ENCODE measurements at places on chromosomes 4 and X. TPM values are rescaled to one million over a fixed set of nuclear protein-coding genes. Genes with fewer than 3 reads are reported as not detected.
A peak's percentile ranks its signal among the peaks of the same experiment; 100 is the strongest.

DNA sequence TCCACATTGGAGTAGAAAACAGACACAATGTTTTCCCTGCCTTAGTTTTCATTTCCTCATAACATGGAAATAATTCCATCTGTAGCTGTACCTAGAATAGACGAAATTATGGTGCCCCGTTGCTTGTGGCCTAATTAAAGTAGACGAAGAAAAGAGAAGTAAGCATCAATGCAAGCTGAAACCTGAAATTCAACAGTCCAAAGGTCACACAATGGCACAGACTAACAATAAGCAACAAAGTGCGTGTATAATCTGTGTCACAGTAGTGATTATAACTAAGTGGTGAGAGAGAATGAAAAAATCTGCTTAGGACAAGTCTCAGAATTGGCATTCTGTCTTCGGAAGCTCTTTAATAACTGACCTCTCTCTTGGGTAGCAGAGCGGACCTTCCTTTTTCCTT, 24.3 kb downstream of the MAGEB17 start:
- no peak for DNase-seq

DNA sequence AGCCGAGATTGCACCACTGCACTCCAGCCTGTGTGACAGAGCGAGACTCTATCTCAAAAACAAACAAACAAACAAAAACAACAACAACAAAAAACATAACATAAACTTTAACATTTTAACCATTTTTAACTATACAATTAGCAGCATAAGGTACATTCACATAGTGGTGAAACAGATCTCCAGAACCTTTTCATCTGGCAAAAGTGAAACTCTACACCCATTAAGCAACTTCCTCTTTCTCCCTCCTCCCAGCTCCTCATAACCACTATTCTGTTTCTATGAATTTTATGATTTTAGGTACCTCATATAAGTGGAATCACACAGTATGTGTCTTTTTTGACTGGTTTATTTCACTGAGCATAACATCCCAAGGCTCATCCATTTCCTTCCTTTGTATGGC, 103.6 kb downstream of the FAM13A start:
- no peak for DNase-seq

- DNase-seq = no peak
These were observed 868 bp downstream of the AFAP1 start for GRCh38 chr4:7938609-7939376.

DNA sequence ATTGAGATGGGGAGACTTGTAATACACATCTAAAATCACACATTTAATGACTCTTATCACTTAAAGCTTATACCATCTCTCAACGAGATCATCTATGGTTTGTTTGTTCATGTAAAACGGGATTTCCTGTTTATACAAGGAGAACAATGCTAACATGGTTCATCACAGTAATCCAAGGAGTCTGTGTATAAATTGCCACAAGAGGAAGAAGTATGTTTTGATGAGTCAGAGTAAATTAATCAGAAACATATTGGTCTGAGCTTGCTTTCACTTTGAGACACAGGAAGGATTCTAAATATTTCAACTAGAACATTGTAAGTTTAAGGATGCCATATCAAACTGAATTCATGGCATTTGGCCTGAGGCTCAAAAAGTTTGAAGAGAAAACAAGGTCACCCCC, 594.1 kb downstream of the GLUD2 start:
- DNase-seq = peak; percentile 33

DNA sequence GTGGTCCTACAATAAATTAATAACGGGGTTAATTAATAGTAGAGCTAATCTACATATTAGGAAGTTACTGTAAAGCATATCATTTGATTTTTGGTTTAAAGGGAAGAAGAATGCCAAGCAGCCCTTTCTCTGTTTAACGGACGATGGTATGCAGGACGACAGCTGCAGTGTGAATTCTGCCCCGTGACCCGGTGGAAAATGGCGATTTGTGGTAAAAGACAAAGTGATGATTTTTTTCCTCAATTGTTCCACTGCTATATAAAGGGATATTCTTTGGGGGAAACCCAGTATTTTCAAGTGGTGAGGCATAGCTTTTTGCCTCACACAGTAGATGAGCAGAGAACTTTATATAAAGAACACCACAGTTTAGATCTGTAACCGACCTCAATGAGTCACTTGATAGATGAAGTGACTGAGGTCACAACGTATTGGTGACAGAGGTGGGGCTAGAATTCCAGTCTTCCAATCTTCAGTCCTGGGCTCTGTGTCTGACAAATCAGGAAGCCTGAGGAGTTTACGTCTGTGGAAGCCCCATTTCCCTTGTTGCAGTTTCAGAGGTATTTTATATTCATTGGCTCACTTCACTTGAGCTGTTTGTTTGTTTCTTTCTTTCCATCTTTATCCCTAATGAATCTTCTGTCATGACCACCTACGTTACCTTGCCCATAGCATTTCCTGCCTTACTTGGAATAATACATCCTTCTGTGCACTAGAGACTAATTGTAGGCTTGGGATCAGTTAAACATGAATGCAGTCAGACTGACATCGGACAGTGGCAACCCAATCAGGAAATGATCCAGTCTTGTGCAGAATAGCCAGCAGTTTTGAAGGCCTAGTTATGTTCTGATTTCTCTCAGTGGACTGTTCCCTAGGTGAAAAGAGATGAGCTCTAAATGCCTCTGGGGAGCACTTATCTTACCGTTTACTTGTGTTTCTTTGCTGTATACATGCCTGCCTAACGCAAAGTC, 30.1 kb downstream of the ZRSR2 start:
- DNase-seq = peak; percentile 35

DNA sequence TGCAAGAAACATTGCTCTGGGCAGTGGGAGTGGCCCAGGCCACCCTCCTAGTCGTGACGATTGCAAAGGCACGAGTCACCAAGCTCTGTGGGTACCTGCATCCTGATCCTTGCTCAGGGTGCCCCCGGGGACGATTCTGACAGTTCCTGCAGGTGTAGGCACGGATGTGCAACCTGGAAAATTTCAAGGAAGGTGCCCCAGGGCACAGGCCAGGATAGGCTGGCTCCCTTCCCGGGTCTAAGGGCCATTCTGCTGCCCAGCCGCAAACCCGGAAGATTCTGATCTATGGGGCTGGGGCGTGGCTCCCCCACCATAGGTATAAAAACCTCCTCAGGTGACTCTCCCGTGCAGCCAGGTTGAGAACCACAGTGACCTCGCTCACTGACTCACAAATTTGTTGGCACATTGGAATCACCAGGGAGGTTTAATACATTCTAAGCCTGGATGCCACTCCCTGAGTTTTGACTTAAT, 228.5 kb downstream of the PTTG2 start:
- DNase-seq = peak; percentile 57

DNA sequence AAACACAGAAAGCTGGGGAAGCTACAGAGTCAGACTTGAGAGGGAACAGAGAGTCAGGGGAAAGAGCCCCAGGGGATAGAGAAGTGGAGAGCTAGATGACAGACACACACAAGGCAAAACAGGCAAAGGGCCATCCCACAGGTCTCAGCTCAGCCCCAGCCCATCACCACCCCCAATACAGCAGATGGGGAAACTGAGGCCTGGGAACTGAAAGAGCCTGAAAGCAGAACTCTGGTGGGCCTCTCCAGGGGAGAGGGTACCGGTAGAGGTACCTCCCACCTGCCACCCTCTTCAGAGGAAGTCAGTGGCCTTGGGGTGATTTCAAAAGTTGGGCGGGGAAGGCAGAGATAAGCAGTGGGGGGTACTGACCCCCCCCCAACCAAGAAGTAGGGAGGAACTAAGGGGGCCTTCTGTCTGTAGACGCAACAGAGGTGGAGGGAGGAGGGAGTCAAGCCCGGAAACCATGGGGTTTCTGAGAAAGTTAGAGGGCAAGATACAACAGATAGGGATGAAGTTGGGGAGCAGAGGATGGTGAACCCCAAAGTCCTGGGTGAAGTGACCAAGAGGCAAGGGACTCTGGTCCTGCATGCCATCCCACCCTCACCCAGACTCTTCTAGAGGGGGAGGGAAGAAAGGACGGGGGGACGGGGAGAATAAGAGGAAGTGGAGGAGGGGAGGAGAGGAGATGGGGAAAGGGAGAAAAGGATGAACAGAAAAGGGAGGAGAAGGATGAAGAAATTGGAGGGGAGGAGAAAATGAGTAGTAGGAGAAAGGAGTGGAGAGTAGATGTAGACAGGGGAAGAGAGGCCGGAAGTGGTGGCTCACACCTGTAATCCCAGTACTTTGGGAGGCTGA, 3.2 kb downstream of the GATA1 start:
- no peak for DNase-seq

- no peak for DNase-seq
These were observed 476.3 kb upstream of the RPS6KA3 start for GRCh38 chrX:20743046-20743445.

DNA sequence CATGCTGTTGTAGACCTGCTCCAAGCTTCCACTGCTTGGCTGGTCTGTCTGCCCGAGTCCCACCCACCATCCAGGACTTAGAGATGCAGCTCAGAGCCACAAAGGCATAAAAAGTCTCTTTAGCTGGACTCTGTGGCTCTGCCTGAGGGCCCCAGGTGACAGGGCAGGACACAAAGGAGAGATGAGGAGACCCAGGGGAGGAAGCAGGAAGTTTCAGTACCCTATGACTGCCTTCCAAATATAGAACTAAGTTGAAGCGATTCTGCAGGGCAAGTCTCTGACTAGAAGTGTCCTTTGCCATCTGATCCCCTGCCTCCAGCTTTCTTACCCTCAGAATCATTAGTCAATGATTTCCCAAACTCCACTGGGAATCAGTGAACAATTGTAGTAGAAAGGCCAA, 11.2 kb upstream of the CXCR3 start:
- DNase-seq = no peak

DNA sequence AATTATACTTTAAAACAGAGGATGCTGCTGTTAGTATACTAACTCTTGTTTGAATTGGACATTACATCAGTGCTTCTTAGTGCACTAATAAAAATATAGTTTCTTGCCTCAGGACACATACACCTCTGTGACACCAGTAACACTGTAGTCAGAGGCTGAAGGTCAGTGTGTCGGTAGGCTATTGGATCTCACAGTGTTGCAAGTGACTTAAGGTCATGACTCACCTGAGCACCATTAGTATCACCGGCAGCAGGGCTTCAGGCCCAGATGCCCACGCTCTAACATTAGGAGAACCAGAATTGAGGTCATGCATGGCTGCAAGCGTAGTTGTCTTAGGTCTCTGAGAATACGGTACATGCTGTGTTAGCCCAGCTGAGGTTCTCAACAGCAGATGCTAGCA, 15.2 kb downstream of the ETDC start:
- DNase-seq = no peak

- peak; percentile 26 for DNase-seq
These were observed 95.0 kb downstream of the TMEM164 start for GRCh38 chrX:110097920-110098319.

DNA sequence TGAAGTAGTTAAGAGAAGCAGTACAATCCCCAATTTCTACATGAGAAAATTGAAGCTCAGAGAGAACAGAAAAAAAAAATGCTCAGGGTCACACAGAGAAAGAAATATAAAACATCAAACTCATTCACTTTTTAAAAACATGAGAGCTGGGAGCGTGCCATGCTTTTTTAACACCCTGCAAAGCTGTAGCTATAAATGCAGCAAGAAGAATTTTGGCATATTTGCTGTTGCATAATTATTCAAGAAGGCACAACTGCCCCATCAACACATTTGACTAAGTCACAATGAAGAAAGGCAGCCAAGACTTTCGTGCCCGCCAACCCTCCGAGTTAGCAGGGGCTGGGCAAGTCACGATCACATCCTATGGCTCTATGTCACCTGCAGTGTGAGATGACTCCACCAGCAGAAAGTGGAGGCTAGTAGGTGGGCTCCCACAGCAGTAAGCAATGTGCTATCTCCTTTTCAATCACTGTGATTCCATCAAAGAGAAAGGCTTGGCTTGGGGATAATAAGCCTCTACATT, 214.8 kb downstream of the DHX15 start:
- DNase-seq = no peak

DNA sequence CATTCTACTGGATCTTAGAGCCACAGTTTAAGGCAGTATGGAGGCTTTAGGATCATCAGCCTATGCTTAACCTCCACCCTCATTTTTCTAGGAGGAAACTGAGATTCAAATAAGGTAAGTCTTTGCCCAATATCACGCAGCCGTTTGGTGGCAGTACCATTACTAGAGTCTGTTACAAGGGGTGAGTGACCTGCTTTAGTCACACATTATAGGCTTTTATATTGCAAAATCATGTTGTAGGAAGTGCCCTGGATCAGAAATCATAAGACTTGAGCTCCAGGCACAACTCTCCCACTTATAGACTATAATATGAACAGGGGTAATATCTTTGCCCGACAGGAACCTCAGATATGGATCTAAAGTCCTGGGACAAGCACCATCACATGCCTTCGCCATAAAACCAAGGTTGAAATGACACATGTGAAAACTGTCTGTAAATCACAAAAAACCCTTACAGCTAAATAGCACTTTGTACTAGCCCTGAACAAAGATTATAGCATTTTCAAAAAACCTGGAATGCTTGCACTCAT, 19.2 kb downstream of the HPSE start:
- DNase-seq = no peak

DNA sequence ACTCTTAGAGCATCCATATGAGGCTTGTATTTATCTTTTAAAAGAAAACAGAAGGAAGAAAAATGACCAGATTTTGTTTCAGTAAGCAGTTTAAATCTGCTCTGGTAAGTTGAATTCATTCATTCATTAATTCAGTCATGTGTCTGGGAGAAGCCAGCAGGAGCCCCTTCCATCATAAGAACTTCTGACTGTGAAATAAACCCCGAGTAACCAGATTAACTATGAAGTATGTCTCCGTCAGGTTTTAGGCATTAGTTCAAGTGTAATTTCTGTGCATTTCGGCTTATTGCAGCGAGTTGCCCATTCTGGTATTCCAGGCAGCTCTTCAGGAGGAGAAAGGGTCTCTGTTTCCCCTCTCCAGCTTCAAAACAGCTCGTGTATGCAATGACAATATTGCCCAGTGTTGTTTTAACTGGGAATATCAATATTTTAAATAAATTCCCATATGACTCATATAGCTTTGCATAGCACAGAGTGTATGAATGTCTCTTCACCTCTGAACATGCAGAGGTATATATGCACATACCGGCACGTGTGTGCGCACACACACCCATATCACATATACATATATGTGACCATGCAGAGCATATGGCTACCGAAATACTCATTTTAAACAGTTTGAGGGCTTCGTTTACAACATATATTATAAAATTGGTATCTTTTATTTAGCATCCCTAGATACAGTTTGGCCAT, 255.3 kb downstream of the BCOR start:
- no peak for DNase-seq

DNA sequence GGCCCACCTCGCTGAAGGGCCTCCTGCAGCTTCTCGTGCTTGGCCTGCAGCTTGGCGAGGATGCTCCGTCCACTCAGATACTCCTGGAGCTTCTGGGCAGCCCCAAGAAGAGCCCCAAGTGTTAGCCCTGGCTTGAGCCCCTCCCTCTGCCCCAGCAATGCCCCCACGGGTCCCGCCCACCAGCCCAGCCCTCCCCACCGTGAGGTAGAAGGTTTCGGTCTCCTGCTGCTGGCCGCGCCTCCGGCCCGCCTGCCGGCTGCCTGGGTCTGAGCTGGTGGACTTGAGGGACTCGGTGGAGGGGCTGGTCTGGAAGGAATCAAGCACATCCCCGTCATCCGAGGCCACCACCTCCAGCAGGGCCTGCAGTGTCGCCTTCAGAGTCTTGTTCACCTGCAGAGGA, 8.7 kb downstream of the AVPR2 start:
- no peak for DNase-seq

KLHL13 gene
- total RNA-seq = 44.4 TPM

SH3D19 gene
- total RNA-seq = 4.1 TPM

STPG2 gene
- not detected for total RNA-seq

NALF2 gene
- total RNA-seq = 3.2 TPM

CNKSR2 gene
- not detected for total RNA-seq

ATP5ME gene
- 265 TPM for total RNA-seq

BDH2 gene
- total RNA-seq = 57.2 TPM

PAGE4 gene
- total RNA-seq = not detected
